ENCODE measurements at places on chromosomes 11 and 22.

- peak overlapping the region; percentile 62 for H3K4me3 ChIP-seq
- peak; percentile 55 for DNase-seq
- no peaks in the 10 kb centered on the region for H3K27me3 ChIP-seq
Measured at GRCh38 chr11:68271023-68271780, 571 bp downstream of the C11orf24 start.

DNA sequence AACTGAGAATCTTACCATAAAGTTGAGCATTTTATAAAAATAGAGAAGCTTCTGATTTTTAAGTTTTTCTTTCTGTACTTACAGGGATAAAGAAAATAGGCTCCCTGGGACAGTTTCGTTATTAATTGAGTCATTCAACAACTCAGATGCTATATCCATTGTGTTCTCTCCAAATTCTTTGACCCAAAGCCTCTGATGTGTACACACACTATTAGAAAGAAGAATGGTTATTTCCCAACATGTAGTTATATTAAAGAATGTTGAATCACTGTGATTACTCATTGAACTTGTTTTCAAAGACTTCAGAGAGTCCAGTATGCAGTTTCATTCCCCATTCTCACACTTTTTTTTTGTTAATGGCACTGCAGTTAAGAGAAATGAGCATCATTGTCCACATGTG lies 734.3 kb upstream of the ARHGAP42 start:
- H3K27ac ChIP-seq: no peak overlapping the region
- no peaks in the 10 kb centered on the region for H3K36me3 ChIP-seq
- H3K4me3 ChIP-seq: no peak overlapping the region
- no peaks in the 10 kb centered on the region for H3K27me3 ChIP-seq
- no peaks in the 10 kb centered on the region for H3K4me1 ChIP-seq

DNA sequence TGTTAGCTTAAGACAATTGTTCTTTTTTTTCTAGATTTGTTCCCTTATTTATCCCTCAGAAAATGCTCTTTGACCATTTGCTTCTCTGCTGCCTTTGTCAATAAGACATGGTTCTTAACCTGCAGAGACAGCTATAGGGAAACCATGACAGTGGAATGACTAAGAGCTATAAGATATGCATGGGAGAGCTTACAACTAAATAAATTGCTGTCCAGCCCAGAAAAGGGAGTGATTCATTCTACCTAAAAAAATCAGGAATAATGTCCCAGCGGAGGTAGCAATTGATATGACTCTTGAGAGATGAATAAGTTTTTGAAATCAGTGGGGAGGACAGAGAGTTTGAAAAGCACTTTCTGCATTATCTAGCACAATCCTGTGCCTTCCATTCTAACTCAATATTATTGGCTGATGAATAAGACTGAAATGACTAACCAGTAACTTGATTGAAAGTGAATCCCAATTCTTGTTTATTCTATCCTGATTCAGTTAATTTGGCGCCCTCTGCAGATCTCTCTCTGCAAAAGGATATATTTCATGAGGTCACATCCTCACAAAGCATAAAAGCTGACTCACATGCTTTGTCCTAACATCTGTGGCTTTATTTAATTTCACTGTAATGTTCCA lies 680.5 kb upstream of the API5 start:
- no peak for DNase-seq
- no peaks in the 10 kb centered on the region for H3K36me3 ChIP-seq
- no peak overlapping the region for H3K27ac ChIP-seq
- no peak overlapping the region for H3K4me3 ChIP-seq

GRCh38 chr22:20509344-20510047 lies 2.1 kb downstream of the MED15 start:
- no peaks in the 10 kb centered on the region for H3K36me3 ChIP-seq
- DNase-seq: peak; percentile 69
- H3K4me1 ChIP-seq: peaks cover 11% of the 10 kb centered on the region
- H3K4me3 ChIP-seq: peak overlapping the region; percentile 93
- H3K27ac ChIP-seq: peak overlapping the region; percentile 30

DNA sequence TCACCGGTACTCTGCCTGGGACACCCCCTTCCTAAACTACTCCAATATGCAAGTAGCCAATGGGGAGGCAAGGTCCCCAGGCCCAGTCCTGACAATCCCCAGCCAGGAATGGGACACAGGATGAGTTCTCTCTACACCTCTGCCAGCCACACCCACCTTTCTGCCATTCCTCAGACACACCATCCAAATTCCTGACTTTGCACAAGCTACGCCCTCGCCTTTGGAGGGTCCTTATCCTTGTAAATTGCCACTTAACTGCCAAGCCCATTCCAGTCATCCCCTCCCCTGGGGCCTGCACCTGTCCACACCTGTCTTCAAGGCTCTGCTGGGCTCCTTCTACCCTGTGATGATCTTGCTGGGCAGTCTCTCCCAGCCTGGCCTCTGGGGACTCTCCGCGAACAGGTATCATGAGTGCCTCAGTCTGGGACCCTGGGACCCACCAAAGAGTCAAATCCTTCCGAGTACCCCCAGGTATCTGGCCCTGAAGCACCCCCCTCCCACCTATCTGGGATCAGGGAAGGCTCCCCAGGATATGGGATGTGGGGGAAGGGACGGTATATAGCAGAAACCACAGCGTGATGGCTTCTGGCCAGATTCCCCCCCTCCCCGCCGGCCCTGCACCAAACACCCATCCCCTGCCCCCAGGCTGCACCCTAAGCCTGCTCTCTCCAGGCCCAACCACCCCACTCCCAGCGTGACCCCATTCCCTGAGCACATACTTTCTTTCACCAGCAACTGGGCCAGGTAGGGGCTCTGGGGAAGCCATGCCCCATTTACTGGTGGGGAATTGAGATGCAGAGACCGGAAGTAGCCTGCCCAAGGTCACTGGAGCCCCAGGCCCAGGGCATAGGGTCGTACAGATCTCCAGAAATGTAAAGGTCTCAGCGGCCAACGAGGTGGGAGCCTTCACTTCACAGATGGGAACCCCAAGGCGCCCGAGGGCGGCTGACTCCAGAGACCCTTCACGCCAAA lies 806 bp downstream of the ARAP1 start:
- no peak for DNase-seq
- peak overlapping the region; percentile 60 for H3K4me3 ChIP-seq
- peak overlapping the region; percentile 48 for H3K27ac ChIP-seq
- peaks cover 10% of the 10 kb centered on the region for H3K4me1 ChIP-seq
- no peaks in the 10 kb centered on the region for H3K27me3 ChIP-seq

- DNase-seq: no peak
- H3K36me3 ChIP-seq: no peaks in the 10 kb centered on the region
- H3K4me1 ChIP-seq: no peaks in the 10 kb centered on the region
- H3K27ac ChIP-seq: no peak overlapping the region
- no peak overlapping the region for H3K4me3 ChIP-seq
Measured at GRCh38 chr11:35734669-35735410, 72.3 kb downstream of the TRIM44 start.

- no peaks in the 10 kb centered on the region for H3K4me1 ChIP-seq
- no peak overlapping the region for H3K27ac ChIP-seq
- no peak overlapping the region for H3K4me3 ChIP-seq
- no peaks in the 10 kb centered on the region for H3K27me3 ChIP-seq
- no peaks in the 10 kb centered on the region for H3K36me3 ChIP-seq
- DNase-seq: no peak
Measured at GRCh38 chr11:87572881-87573280, 535.1 kb downstream of the TMEM135 start.

GRCh38 chr22:40411506-40411861 lies 41.1 kb downstream of the SGSM3 start:
- H3K4me3 ChIP-seq: no peak overlapping the region
- H3K4me1 ChIP-seq: peaks cover 2% of the 10 kb centered on the region
- no peak overlapping the region for H3K27ac ChIP-seq
- DNase-seq: no peak
- no peaks in the 10 kb centered on the region for H3K27me3 ChIP-seq

GRCh38 chr11:31817621-31818424 lies 6.7 kb upstream of the PAX6 start:
- H3K27me3 ChIP-seq: peaks cover 14% of the 10 kb centered on the region
- no peak for DNase-seq
- H3K27ac ChIP-seq: no peak overlapping the region

DNA sequence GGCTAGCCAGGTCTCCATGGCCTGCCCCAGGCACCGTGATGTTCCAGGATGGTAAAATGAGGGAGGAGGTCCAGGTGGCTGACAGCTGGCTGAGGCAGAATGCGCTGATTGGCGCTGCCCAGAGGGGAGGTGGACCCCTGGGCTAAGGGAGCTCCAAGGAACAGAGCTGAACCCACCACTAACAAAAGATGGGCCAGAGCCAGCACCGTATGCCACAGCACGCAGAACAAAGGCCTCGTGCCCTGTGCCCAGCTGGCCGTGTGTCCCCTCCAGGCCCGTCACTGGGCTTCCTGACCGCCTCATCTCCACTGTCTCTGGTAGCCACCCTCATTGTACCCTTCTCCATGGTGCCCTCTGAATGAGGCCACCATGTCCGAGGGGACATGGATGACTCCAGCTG lies 19.6 kb upstream of the PRODH start:
- no peaks in the 10 kb centered on the region for H3K27me3 ChIP-seq
- H3K27ac ChIP-seq: no peak overlapping the region
- DNase-seq: no peak

DNA sequence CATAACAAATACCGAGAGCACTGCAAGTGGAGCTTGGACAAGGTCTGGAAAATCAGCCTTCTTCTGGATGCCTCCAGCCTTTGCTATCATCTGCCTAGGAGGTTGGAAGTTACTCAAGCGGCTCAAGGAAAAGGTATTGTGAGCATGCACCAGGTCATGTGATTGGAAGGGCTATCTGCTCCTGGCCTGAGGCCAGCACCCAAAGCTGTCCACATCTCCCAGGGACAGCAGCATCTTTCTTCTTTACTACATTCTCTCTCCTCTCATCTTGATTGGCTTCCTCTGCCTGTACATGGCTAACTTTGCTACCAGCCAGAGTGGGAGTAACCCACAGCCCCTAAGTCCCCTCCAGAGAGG lies 44.2 kb upstream of the AMPD3 start:
- no peaks in the 10 kb centered on the region for H3K4me1 ChIP-seq
- no peak overlapping the region for H3K27ac ChIP-seq
- no peak overlapping the region for H3K4me3 ChIP-seq
- no peak for DNase-seq

DNA sequence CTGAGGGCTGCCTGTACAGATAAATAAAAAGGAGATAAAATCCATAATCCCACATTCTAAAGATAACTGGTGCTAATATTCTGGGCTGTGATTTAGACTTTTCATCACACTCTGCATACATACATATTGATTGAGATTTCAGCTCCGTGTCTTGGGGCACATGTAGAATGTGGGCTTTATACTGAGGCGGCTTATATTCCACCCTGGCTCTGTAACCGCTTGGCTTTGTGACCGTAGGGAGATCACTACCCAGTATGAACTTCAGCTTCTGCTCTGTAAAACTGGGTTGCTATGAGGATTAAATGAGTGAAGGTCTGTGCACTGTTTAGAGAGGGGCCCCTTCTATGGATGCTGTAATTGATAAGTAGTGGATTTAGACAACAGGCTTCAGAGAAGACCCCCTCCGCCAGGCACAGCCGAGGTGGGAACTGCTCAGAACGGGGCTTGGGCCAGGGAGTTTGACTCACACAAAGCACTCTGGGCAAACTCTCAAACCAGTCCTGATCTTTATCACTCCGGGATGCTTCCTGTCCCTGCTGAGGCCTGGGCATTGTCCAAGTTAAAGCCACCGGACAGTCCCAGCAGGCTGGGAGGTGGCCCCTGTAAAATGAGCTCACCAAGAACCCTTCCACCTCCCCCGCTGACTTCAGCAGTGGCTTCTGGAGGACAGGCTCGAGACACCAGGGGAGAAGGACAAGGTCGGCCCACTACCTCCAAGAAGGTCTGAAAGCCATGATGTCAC lies 17.2 kb downstream of the KIAA1671 start:
- no peak for DNase-seq
- no peaks in the 10 kb centered on the region for H3K27me3 ChIP-seq
- peaks cover 12% of the 10 kb centered on the region for H3K4me1 ChIP-seq
- no peak overlapping the region for H3K4me3 ChIP-seq
- no peaks in the 10 kb centered on the region for H3K36me3 ChIP-seq
- peak overlapping the region; percentile 37 for H3K27ac ChIP-seq

DNA sequence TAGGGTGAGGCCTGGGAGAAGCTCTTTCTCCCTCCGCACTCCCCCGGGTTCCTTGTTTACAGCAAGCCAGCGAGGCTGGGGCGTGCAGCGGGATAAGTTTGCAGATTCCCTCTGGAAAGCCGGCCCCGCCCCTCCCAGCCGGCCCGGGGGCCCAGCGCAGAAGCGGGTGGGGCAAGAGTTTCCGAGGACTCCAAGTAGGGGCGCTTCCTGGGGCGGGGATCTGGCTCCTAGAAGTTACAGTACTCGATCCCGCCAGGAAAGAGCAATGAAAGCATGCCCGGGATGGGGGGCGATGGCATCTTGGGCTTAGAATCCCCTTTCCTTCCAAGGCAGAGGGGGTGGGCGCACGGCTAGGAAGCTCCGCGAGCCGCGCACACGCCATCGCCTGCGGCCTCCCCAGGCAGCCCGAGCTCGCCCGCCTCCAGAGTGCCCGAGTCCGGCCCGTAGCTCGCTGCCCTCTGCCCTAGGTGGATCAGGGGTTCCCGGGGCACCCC lies 385 bp downstream of the TST start:
- H3K36me3 ChIP-seq: no peaks in the 10 kb centered on the region
- H3K4me1 ChIP-seq: peaks cover 24% of the 10 kb centered on the region
- peak overlapping the region; percentile 83 for H3K27ac ChIP-seq
- DNase-seq: peak; percentile 86
- peak overlapping the region; percentile 87 for H3K4me3 ChIP-seq
- H3K27me3 ChIP-seq: no peaks in the 10 kb centered on the region

DNA sequence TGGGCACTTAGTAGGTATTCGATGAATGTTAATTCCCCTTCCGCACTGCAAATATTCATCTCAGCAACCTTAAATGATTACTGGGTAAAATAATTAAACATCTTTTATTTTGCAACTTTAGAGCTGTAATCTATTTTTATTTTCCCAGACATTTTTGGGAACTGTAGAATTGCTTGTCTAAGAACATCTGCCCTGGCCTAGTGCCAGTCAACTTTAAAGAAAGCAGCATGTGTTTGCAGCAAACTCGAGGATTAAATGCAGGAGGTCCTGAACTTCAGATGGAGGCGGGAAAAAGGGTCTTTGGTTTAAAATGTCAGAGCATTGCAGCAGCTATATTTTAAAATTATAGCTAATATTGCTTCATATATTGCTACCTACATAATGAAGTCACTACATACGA lies 190.0 kb downstream of the PGR start:
- DNase-seq: no peak
- H3K4me1 ChIP-seq: no peaks in the 10 kb centered on the region
- H3K27me3 ChIP-seq: no peaks in the 10 kb centered on the region
- no peaks in the 10 kb centered on the region for H3K36me3 ChIP-seq
- H3K27ac ChIP-seq: no peak overlapping the region

GRCh38 chr22:40204321-40205116 lies 26.8 kb downstream of the TNRC6B start:
- peaks cover 13% of the 10 kb centered on the region for H3K4me1 ChIP-seq
- no peaks in the 10 kb centered on the region for H3K36me3 ChIP-seq
- no peak for DNase-seq
- no peaks in the 10 kb centered on the region for H3K27me3 ChIP-seq
- no peak overlapping the region for H3K27ac ChIP-seq
- H3K4me3 ChIP-seq: no peak overlapping the region
